ENCODE measurements at places on chromosomes 3 and 15.

- peak; percentile 52 for DNase-seq
Observed at GRCh38 chr15:90087454-90088154, 14.7 kb downstream of the IDH2 start.

DNA sequence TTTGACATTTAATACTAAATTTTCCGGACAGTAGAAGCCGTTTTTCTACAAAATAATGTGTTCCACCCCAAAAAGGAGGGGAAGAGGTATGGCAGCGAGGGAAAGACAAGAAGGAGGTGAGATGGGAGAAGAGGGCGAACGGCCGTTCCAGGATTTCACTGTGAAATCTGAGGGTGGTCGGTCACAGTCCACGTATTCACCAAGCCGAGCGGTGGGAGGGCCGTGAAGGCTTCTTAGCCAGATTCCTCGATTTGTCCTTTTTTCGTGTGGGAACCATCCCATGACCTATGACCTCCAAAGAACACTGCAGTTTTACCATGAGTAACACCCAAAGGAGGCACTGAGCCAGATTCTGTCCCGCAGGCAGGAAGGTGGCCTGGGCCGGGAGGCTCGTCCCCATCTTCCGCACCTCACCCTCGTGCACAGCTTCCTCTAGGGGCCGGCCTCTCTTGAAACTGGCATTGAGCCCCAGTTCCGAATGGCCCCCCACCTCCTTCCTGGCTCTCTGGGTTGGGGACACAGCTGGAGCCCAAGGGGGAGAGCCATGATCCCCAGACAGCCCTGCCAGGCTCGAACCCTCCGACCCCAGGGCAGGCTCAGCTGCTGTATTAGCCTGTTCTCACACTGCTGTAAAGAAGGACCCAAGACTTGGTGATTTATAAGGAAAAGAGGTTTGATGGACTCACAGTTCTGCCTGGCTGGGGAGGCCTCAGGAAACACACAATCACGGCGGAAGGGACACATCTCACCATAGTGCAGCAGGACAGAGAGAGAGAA is 23.7 kb downstream of the XXYLT1 start:
- no peak for DNase-seq

GRCh38 chr3:66712210-66712609 is 211.4 kb upstream of the LRIG1 start:
- no peak for DNase-seq

GRCh38 chr15:75508840-75509532 is 57.5 kb upstream of the SIN3A start:
- DNase-seq, result peak; percentile 67

- DNase-seq, result peak; percentile 74
Observed at GRCh38 chr15:31489801-31490646, 163.4 kb downstream of the KLF13 start.

GRCh38 chr3:14658978-14659377 is 7.4 kb downstream of the CCDC174 start:
- no peak for DNase-seq

GRCh38 chr3:147355084-147355752 is 51.1 kb downstream of the ZIC4 start:
- no peak for DNase-seq

DNA sequence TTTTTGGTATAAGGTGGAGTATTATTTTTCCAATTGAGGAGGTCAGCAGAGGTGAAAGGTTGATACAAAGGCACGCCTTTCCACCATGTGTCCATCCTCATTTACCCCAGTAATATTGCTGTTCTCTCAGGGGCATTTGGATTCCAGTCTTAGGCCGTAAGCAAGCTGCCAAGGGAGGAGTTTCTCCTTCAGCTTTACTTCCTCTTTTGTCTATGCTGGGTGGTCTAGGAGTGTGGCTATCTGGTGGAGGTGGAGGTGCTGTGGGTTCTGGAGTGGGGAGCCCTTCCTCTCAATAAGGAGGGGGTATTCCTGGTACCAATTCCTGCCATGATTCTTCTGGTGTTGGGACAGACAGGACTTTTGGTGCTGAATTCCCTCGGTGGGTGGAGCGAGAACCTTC is 340.6 kb downstream of the KCNH8 start:
- DNase-seq, result no peak

DNA sequence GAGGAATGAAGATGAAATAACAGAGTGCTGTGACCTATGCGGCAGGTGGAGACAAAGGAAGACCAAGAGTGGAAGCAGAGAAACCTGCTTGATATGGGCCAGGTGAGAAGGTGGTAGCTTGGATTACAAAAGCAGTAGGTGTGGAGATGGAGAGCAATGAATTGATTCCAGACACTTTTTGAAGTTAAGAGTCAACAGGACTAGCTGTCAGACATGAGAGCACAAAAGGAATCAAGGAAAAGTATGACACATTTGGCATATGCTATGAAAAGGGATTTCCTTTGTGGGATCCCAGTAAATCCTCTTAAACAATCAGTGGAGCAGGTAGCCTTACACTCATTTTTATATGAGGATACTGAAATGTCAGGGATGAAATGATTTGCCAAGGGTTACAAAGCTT is 160.5 kb downstream of the GREM1 start:
- DNase-seq, result no peak

GRCh38 chr15:92682741-92683510 is 27.4 kb upstream of the FAM174B start:
- DNase-seq, result no peak

DNA sequence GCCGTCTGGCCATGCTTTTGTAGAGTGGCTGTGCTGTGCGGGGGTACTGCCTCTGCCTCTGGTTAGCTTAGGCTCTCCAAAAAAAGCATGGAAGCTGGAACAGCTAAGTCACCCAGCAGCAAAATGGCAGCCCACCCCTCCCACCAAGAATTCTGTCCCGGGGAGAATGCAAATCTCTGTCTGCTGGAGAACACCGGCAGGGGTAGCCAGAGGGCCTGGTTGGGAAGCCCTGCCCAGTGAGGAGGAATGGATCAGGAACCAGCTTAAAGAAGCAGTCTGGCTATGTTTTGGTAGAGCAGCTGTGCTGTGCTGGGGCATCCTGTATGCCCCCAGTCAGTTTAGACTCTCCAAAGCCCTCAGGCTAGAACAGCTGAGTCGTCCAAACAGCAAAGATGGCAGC is 56.2 kb upstream of the PTPRG start:
- DNase-seq, result no peak

DNA sequence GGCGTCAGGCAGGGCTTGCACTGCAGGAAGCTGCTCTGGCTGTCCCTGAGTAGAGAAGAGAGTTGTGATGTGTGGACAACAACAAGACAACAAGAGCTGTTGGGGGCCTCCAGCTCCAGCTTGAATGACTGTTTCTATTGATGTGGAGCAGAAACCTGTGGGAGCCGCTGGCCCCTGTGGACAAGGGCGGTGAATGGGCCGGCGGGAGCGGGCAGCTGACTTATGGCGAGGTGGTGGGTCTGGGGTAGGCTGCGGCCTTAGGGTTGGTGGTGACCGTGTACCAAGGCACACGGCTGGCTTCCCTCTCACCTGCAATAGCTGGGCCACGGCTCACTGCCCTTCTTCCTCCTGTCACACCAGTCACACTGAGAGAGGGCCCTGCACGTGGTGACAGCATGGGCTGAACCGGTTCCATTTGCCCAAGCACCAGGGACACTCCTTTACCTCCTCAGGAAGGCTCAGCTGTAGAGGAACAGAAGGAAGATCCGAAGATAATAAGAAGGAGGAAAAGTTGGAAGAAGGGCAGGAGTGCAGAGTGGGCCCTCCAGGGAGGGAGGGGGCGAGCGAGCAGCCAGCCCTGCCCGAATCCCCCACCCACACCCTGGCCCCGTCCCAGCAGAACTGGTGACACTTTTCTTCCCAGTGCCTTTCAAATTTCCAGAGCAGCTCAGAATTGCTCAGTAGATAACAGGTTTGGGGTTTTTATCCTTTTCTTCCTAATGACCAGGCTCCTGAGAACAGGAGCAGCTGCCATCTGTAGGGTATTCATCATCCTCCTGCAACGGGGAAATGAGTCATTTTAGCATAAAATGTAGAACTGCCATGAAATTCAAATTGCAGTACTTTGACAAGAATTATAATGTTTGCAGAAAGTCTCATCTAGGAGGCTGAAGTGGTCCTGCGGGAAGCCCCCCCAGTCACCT is 136.9 kb downstream of the TJP1 start:
- DNase-seq, result no peak

GRCh38 chr15:71532994-71533393 is 277.4 kb upstream of the NR2E3 start:
- DNase-seq, result peak; percentile 28

- no peak for DNase-seq
Observed at GRCh38 chr3:126101521-126101982, 17.6 kb upstream of the SLC41A3 start.

- no peak for DNase-seq
Observed at GRCh38 chr3:187708696-187709095, 6.3 kb upstream of the RTP2 start.

GRCh38 chr3:127539366-127540060 is 51.0 kb downstream of the TPRA1 start:
- no peak for DNase-seq

All from HuH-7 (cell line).